ENCODE measurements at places on chromosomes 1 and 21. TPM values are rescaled to one million over a fixed set of nuclear protein-coding genes. Genes with fewer than 3 reads are reported as not detected.

DNA sequence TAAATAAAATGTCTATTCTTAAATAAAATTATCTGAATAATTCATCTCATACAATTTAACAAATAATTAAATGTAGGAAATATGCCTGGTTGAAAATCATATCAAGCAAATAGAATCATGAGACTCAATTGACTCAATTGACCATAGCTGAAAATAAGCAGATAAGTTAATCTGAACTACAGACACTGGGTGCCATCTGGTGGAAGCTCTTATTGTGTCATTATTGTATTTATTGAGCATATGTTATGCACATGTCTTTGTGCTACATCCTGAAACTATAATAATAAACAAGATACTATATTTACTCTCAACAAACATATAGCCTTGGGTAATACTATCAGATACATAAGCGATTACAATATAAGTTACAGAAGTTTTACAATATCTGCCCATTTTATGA, 41.0 kb downstream of the BRINP3 start:
- no peak for DNase-seq

Gene ZNF683
- polyA plus RNA-seq = 0.22 TPM

Gene FAM110D
- 1.5 TPM for polyA plus RNA-seq

Gene ARMH1
- polyA plus RNA-seq = 6.1 TPM

Gene TMEM54
- polyA plus RNA-seq = 22.7 TPM

Gene ZNF648
- 0.06 TPM for polyA plus RNA-seq
